ENCODE measurements at places on chromosomes 7 and 10.

DNA sequence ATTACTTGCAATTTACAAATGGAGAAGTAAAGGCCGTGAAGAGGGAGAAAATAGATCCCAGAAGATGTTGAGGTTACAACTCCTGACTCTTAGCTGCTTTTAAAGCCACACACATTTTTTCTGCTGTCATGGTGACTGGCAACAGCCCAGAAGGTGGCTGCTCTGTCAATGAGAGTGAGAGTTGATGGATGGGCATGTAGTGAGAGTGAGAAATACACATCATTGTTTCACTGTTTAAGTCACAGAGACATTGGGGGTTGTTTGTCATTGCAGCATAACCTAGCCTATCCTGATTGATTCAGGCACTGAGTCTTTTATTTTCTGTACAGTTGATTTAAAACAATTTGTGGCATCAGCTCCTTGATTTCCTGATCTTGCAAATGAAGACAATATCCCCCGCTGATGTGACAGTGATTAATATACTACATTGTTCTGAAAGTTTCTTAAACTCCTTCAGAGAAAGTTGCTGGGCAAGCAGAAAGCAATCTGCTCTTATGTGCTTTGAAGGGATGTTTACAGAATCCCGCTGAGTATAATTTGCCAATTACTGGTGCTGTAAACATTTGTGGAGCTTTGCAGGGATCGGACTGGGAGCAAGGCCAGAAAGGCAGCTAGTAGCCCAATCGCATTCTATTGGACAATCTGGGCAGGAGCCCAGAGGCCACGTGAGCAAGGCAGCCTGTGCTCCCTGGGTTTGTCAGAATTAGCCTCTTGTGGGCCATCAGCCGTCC, 229.6 kb downstream of the PRPF18 start:
- DNase-seq: no peak

- DNase-seq: no peak
Observed at GRCh38 chr7:127803626-127804025, 151.6 kb downstream of the SND1 start.

GRCh38 chr7:12423355-12423996, 19.8 kb upstream of the VWDE start:
- DNase-seq: no peak

- DNase-seq: no peak
Observed at GRCh38 chr10:5617521-5617920, 48.9 kb downstream of the ASB13 start.

GRCh38 chr10:23368816-23369640, 24.4 kb upstream of the C10orf67 start:
- no peak for DNase-seq

DNA sequence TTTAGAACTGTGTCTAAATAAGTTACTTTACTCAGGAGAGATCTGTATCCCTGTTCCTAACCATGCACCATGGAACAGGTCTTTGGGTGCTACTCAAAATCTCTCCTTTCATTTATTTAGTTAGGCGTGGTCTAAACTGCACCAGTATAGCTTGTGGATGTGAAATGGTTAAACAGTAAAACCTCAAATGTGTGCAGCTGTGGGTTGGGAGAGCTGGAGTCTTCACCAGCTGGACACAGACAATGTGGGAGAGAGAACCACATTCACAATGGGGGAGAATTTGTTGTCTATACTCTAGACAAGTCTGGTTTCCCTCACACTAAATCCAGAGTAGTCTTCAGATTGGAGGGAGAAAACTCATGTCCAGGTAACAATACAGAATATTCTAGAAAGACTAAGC, 31.2 kb upstream of the IKZF1 start:
- DNase-seq: no peak

DNA sequence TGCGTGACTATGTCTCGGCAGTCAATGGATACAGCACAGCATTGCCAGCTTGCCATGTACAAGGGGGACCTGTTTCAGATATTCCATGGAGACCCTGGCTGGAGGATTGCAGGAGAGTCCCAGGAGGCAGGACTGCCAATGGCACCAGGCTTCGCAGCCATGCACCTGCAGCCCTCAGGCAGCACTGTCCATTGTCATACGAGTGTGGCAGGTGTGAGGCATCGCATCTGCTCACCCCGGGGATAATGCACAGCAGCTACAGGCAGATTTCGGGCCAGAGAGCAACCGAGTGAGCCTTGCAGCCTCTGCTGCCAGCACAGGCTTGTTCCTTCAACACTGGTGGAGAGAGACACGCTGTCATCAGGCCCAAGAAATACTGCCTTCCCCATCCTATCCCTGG, 415.1 kb downstream of the PAXIP1 start:
- no peak for DNase-seq

DNA sequence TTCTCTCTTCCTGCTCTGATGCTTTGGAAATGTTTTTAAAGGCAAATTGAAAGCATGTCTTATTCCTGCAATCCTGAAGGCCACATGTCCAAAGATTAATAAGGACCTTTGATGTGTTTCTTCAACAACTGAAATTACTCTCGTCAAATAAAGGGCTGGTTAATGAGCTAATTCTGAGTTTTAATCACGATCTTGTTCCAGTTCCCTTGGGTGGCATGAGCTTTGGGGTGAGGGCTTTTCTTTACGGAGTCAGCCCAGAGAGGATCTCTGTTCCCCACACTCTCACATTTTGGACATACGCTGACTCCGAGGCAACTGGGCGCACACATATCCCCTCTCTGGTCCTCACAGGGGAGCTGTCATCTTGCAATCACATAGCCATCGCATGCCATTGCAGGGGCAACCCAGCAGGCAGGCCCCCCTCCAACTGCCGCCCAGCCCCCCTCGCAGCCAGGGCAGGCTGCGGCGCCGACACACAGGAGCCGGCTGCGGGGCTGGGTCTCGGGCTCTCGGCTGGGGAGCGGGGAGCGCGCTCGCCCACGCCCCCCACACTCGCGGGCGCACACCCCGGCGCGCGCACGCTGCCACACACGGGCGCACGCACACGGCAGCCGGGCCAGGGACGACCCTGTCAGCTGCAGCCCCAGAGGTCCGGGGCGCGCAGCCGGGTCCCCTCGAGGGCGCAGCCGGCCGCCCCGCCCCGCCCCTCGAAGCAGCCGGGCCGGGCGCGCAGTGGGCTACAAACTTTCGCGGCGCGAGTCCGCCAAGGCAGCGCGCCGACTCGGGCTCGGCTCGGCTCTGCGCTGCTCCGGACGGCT, at the start of gene GDF10:
Gene GDF10 (plus strand): TSS at position 587 of the 818 bp plus-strand sequence. CDS start 455 bp downstream, outside the sequence.
- no peak for DNase-seq

DNA sequence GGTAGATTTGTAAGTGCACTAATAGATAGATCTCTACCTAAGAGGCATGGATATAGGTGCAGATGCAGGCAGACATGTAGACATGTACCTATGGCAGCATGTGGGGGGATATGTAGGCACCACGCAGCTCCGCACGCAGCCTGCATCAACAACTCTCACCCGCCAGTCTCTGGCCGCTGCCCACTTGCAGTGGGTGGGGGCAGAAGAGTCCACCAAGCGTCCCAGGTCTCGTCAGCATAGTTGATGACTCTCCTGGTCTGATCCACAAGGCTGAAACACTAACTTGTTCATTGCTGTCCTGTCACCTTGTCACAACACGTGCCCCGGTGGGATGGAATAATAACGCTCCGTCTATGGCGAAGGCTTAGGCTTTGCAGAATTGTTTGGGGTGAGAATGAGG, 252.0 kb downstream of the ADARB2 start:
- DNase-seq: no peak

DNA sequence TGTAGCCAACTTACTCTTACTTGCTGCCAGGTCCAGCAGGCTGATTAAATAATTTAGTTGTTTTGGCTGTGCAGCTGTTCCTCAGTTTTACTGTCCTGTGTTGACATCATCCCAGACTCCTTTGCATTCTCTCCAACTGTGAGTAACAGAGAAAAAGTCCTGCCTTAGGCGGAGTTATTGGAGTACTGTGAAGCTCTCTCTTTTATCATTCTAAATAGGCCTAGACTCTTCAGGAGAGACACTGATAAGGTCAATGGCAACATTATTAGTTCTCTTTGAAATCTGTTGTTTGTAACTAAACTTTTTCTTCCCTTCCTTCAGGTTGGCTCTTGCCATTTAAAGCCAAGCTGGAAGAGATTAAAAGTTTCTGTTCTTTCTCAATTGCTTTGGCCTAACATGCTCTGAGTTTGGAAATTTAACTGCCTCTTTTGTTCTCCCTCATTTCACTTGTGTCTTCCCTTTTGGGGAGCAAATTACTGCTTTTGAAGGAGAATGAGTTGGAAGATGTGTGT, 215.7 kb upstream of the CSTF2T start:
- no peak for DNase-seq

GRCh38 chr10:133247681-133248333, 10.2 kb downstream of the VENTX start:
- DNase-seq: no peak

GRCh38 chr10:88342733-88343310, 240.3 kb downstream of the RNLS start:
- DNase-seq: no peak

- DNase-seq: no peak
Observed at GRCh38 chr10:78139341-78139740, 105.7 kb downstream of the RPS24 start.

GRCh38 chr7:129742256-129742655, 130.7 kb downstream of the NRF1 start:
- DNase-seq: peak; percentile 28

- DNase-seq: no peak
Observed at GRCh38 chr10:128007056-128007455, 100.2 kb downstream of the PTPRE start.

DNA sequence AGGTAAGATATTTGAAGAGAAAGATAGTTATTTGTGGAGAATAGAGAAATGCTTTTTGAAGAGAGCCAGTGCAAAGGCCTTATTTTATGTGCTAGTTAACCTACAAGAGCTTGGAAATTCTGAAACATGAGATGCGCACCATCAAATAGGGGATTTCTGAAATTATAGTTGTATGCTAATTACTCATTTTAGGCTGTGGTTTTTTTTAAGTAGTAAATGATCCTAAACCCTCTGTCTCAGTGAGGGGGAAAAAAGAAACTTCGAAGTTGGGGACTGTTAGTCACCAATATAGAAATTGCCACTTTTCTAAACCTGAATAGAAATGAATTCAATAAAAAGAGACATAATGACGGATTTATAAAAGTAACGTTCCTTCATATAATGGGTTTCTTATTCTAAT, 119.3 kb upstream of the MDFIC start:
- DNase-seq: no peak

GRCh38 chr7:47945261-47946015, 2.8 kb downstream of the PKD1L1 start:
- peak; percentile 79 for DNase-seq

DNA sequence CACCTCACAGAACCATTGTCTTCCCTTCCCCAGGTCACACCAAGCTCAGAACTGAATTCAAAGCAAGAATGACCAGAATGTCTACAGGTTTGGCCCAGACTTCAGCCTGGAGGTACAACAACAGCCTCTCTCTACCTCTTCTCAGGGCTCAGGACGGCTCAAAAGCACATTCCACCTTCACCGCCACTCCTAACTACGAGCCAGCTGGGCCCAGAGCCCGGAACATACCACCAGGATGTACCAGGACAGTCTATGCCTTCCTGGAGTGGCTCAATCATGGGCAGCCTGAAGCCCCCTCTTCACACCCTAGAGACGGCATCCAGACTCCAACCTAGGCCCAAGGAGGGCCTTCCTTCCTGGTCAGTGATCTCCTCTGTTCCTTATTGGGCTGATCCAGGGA, 41.6 kb downstream of the ANXA8 start:
- DNase-seq: no peak

DNA sequence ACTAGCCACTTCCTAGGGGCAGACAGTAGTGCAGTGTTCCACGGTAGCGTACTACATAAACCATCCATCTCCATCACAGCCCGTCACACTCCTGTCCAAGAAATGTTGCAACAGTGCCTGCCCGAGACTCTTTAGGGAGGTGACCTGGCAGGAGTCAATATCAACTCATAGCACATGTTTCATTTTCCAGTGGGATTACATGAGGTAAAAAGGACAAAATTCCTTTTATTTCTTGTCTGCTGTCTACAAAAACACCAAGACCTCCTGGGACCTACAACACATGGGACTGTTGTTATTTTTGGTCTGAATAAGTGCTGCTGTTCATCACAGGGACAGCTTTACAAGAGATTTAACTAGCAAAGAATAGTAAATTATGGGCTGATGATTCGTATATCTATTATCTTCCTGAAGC, 99.9 kb downstream of the MPP7 start:
- no peak for DNase-seq

- DNase-seq: no peak
Observed at GRCh38 chr7:130560972-130561371, 69.1 kb downstream of the MEST start.

DNA sequence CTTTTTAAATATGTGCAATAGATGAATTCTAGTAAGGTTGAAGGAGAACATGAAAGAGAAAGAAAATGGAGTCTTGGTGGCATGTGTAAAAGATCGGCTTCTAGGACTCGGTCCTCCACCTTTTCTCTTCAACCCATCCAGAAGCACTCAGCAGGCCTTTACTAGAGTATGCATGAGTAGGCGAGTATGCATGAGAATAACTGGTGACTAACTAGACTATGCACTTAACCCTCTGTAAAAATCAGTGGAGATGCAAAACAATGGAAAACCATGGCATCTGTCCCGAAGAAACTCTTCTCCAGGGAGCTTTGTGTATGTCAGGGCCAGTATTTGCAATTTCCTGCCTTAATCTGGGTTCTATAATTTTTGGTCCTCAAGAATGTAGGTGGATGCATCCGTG, 40.0 kb upstream of the GRB10 start:
- no peak for DNase-seq

DNA sequence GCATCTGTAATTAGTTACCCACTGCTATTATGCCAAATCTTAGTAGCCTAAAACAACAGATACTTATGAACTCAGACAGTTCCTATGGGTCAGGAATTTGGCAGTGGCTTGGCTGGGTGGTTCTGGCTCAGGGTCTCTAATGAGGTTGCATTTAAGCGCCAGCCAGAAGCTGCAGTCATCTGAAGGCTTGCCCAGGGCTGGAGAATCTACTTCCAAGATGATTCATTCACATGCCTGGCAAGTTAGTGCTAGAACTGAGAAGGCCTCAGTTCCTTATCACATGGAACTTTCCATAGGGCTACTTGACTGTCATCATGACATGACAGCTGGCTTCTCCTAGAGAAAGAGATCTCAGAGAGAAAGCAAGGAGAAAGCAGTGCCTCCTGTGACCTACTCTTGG, 121.3 kb downstream of the AVL9 start:
- DNase-seq: no peak

- DNase-seq: no peak
Observed at GRCh38 chr7:24835643-24836042, 78.4 kb upstream of the GSDME start.

DNA sequence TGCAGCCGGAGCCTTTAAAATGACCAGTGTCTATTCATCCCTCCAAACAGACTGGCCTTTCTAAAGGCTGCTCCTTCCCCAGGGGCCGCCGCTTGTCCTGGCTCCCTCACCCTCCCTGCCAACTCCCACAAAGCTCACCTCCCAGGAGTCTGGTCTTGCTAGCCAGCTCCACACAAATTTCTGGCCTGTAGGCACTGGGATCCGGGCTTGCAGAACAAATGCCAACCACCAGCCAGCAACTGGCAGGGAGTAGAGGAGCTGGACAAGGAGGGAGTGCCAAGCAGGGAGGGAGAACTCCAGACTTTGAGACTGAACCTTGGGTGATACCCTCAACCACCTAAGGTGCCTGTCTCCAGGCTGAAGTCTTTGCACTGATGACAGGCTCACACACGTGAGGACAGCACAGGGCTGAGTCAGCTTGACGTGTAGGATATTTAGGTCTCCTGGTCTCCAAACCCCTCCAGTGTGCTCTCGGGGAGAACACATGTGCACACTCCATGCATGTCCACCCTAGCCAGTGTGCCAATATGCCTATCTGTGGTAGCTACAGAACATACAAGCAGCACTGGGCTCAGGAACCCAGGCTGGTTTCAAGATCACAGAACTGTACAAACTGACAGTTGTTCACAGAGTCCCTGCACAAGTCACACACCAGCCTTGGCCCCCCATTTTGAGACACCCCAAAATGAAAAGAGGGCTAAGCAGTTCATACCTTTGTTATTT, 6.0 kb downstream of the PAX2 start:
- no peak for DNase-seq
